ENCODE measurements at places on chromosomes 11 and 22. TPM values are rescaled to one million over a fixed set of nuclear protein-coding genes. Genes with fewer than 3 reads are reported as not detected.

MS4A4A gene
- 9.6 TPM for total RNA-seq

LRRC32 gene
- total RNA-seq: 13.4 TPM

MRGPRX4 gene
- not detected for total RNA-seq

HEPN1 gene
- total RNA-seq: not detected

TNRC6B gene
- total RNA-seq: 20.5 TPM

B3GAT3 gene
- total RNA-seq: 22.4 TPM

CCDC157 gene
- total RNA-seq: 0.54 TPM

RIN1 gene
- 0.46 TPM for total RNA-seq

KCNE3 gene
- total RNA-seq: 5.4 TPM

OR52I1 gene
- not detected for total RNA-seq

PTPRCAP gene
- 2.8 TPM for total RNA-seq

VPREB1 gene
- total RNA-seq: not detected

KDM4E gene
- not detected for total RNA-seq

NLRP14 gene
- total RNA-seq: 0.07 TPM

DBX1 gene
- total RNA-seq: not detected

PHF21B gene
- not detected for total RNA-seq

DCHS1 gene
- 4.0 TPM for total RNA-seq

TESMIN gene
- total RNA-seq: 0.79 TPM

UPK3A gene
- total RNA-seq: not detected

SEZ6L gene
- total RNA-seq: not detected

RIMBP3C gene
- 0.09 TPM for total RNA-seq

ACTN3 gene
- not detected for total RNA-seq

GNG3 gene
- total RNA-seq: not detected

NOX4 gene
- 0.18 TPM for total RNA-seq

LMO1 gene
- total RNA-seq: not detected

CHRNA10 gene
- 0.49 TPM for total RNA-seq

CATSPERZ gene
- not detected for total RNA-seq

KCNJ11 gene
- total RNA-seq: 1.4 TPM

SLC22A25 gene
- 39.0 TPM for total RNA-seq

SLC36A4 gene
- 9.9 TPM for total RNA-seq

BRMS1 gene
- total RNA-seq: 11.7 TPM

C11orf65 gene
- total RNA-seq: 0.66 TPM

ACP2 gene
- 53.3 TPM for total RNA-seq

GAS2 gene
- 26.1 TPM for total RNA-seq

OR5L1 gene
- not detected for total RNA-seq

NXPE2 gene
- not detected for total RNA-seq

CREB3L1 gene
- 0.12 TPM for total RNA-seq

B4GALNT4 gene
- not detected for total RNA-seq

ELFN2 gene
- 0.57 TPM for total RNA-seq

FOXRED1 gene
- 39.6 TPM for total RNA-seq

MMP26 gene
- total RNA-seq: not detected

GLB1L2 gene
- 0.66 TPM for total RNA-seq

ELMOD1 gene
- 1.7 TPM for total RNA-seq

ATP6V1E1 gene
- 32.3 TPM for total RNA-seq

CYB5R3 gene
- 154 TPM for total RNA-seq
